ENCODE measurements at places on chromosomes 12 and 14.

- no peak for DNase-seq
Measured at GRCh38 chr14:70889555-70889954, 17.7 kb upstream of the PCNX1 start.

DNA sequence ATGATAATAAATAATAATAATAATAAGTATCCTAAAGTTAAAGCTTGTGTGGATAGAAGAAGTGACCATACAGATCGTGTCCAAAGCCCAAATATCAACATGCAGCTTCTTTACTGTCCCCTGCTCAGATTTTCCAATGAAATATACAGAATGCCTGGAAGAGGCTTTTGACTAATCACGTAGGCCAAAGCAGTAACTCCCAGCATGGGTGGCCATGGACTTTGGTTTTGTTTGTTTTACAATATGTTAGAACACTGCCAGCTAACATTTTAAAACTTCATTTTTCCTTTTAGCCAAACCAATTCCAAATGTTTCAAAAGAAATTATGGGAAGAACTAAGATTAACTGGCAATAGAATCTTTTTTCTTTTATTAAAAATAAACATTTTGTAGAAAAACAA is 400.0 kb upstream of the FLRT2 start:
- DNase-seq: no peak

DNA sequence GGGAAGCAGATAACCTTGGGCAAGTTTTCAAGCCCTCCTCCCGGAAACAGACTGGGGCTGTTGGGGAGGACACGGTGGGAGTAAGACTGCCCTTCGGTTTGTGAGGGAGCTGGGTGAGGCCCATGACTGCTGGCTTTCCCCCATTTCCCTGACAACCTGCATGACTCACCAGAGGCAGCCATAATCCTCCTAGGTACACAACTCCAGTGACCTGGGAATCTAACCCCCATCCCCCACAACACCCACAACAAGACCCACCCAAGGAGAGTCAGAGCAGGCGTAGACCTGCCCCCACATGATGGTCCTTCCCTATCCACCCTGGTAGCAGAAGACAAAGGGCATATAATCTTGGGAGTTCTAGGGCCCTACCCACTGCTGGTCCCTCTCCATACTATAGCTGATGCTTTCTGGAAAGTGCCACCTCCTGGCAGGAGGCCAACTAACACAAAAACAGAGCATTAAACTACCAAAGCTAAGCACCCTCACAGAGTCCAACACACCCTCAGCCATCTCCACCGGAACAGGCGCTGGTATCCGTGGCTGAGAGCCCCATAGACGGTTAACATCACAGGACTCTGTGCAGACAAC is 14.8 kb downstream of the DDX24 start:
- DNase-seq: no peak

DNA sequence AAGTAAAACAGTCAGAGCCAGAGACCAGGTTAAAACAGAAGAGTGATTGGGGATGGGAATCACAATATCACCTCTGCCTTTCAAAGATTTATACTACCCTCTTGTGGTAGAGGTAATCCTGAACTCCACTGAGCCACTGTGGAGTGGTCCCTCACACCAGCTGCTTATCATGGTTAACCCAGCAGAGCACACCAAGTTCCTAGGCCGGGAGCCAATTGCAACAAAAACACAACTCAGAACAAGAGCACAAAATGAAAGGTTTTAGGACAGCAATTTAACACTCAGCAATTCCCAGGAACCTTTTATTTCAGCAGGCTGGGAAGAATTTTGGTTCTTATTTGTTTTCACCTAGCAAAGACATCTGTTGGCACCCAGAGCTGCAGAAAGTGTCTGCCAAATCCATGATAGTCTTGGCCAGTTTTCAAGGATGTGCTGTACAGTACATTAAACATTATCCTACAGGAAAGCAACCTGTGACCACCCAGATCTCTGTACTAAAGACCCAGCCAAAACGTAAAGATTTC is 220.5 kb upstream of the ATXN7L3B start:
- DNase-seq: no peak

DNA sequence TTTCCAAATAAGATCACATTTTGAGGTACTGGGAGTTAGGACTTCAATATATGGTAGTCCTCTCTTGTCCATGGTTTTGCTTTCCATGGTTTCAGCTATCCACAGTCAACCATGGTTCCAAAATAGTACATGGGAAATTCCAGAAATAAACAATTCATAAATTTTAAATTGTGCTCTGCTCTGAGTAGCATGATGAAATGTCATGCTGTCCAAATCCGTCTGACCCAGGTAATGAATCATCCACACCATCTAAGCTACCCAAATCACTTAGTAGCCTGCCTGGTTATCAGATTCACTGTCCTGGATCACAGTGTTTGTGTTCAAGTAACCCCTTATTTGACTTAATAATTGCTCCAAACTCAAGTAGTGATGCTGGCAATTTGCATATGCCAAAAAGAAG is 197.9 kb downstream of the TMTC3 start:
- no peak for DNase-seq

DNA sequence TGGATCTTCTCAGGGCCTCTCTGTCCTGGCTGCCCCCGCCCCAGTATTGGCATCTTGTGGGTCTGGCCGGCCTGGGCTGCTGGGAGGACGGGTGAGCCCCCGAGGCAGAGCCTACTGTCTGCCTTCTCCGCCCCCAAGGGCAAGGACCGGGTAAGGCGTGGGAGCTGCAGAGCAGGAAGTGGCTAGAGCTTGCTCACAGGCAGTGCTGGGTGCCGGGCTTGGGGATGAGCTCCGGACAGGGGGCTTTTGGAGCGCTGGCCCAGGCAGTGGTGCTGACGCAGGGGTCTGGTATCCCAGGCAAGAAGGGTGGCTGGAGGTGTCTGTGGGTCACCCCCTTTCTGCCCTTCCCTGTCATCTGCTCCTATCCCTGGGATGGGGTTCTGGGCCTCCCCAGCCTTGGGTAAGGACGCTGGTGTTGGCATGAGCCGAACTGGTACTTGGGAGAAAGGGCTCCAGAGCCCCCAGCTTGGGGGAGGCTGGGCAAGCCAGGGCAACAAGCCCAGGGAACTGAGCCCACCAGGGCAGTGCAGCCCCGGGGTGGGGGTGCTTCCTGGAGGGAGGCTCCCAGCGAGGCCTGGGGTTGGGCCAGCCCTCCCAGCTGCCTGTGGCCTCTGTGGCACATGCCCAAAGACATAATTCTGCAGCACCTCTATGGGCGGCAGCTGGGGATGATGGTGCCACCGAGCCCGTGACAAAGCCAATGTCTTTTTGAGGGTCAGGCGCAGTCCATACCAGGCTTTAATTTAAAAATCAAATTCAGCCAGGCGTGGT is 126.3 kb downstream of the KIF26A start:
- DNase-seq: no peak

DNA sequence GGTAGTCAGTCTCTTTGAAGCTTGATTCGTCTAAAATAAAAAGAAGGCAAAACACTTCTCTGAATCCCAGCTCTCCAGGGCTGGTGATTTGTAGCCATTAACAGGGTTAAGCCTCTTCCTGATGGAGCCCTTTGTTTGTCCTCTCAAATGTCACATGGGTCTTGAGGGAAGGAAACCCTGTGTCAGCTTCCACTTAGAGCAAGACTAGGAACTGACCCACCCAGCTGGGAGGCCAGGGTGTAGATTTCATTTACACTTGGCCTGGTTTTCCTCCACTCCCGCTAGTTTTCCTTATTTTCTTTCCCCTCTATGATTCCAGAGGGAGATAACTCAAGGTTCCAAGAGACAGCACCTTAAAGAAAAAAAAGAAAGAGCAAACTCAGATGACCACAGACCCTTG is 230.5 kb upstream of the EGLN3 start:
- DNase-seq: peak; percentile 47

GRCh38 chr12:26614011-26614616 is 218.9 kb downstream of the ITPR2 start:
- peak; percentile 41 for DNase-seq

DNA sequence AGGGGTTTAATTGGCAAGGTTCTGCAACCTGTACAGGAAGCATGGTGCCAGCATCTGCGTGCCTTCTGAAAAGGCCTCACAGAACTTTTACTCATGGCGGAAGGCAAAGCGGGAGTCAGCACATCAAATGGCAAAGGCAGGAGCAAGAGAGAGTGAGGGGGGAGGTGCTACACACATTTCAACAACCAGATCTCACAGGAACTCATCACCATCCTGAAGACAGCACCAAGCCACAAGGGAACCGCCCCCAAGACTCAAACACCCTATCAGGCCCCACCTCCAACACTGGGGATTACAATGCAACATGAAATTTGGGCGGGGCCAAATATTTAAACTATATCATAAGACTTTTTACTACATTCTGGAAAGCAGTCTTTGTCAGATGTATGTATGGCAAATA is 38.0 kb upstream of the FKBP4 start:
- DNase-seq: no peak

DNA sequence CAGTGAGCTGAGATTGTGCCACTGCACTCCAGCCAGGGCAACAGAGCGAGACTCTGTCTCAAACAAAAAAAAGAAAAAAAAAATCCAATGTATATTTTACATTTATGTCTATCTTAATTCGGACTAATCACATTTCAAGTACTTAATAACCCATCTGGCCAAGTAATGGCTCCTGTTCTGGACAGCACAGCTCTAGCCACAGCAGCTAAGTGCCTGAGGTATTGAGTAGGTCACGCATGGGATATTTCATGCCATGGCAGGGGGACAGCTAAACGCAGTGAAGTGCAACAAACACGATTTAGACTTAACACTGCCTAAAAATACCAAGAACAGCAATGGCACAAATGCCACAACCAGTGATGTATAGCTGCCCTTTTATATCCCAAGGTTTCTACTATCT is 8.0 kb downstream of the BAZ1A start:
- DNase-seq: no peak

Data from suppressor macrophage (primary cell).